ENCODE measurements at places on chromosomes 3 and 15.
A peak's percentile ranks its signal among the peaks of the same experiment; 100 is the strongest.

- DNase-seq: no peak
Observed at GRCh38 chr15:43153269-43153668, 19.9 kb downstream of the TMEM62 start.

GRCh38 chr3:129651435-129652202, 45.1 kb upstream of the PLXND1 start:
- no peak for DNase-seq

DNA sequence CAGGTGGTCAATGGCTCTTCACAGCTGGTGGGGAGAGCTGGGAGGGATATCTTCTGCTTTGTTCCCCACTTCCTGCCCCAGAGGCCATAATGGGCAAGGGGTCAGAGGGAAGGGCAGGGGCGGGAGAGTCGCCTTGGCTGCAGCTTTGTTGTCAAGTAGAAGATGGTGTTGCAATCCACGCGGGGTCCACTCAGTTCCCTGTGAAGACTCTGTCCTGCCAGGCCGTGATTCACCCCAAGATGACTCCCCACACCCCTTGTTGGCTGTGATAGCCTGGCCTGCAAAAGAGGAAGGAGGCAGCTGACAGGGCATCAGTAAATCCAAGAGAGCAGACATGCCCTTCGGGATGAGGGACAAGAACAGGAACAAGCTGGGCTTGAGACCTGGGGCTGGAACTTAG, 6.9 kb downstream of the GALNT15 start:
- DNase-seq: no peak

DNA sequence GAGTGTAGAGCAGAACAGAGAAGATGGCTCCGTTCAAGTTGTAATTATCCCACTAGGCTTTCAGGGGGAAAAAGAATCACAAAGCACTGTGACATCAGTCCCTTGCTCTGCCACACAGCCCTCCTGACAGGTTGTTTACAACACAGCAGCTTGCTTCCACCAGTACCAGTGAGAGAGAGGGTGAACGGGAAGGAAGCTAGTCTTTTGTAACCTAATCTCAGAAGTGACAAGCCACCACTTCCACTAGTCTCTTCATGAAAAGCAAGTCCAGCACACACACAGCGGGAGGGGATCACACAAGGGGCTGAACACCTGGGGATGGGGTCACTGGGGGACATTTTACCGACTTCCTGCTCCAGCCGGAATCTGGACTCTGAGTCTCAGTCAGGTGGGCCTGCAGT, 86.3 kb downstream of the FAM81A start:
- DNase-seq: peak; percentile 20

GRCh38 chr3:40337136-40338108, 27.9 kb downstream of the EIF1B start:
- DNase-seq: no peak

DNA sequence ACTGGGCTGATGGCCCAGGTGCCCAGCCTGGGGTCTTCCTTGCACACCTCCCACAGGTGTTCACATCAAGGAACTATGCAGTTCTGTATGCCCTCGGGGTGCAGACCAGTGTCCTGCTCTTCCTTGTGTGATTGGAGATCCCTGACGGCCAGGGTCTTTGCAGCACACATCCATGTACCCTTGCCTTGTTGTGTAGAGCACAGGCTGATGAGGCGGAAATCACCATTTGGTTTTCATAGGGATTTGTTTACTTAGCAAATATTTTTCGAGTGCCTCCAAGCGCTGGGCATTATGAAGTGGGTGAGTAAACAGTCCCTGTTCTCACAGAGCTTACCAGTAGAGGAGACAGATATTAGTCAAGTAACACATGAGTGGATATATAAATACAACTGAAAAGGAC, 209.3 kb upstream of the UMPS start:
- DNase-seq: no peak

GRCh38 chr15:89428246-89428645, 68.1 kb downstream of the RHCG start:
- DNase-seq: no peak

- DNase-seq: no peak
Observed at GRCh38 chr15:27166917-27167316, 195.9 kb downstream of the GABRG3 start.

DNA sequence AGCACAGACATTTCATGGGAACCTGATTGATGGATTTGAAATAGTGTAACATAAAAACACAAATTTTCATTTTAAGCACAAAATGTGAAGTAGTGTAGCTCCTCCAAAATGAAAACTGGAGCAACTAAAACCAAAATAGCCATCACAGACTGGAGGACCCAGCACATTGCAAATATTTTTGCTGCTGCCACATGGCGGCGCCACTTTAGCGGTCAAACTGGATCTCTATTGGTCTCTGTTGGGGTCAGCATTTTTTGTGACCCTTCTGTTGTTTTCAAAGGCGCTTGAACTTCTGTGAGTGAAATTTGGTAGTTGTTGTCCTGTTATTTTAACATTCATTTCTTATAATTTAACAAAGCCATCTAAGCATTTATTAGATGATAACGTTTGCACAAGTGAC, 259.9 kb downstream of the IL20RB start:
- DNase-seq: no peak

DNA sequence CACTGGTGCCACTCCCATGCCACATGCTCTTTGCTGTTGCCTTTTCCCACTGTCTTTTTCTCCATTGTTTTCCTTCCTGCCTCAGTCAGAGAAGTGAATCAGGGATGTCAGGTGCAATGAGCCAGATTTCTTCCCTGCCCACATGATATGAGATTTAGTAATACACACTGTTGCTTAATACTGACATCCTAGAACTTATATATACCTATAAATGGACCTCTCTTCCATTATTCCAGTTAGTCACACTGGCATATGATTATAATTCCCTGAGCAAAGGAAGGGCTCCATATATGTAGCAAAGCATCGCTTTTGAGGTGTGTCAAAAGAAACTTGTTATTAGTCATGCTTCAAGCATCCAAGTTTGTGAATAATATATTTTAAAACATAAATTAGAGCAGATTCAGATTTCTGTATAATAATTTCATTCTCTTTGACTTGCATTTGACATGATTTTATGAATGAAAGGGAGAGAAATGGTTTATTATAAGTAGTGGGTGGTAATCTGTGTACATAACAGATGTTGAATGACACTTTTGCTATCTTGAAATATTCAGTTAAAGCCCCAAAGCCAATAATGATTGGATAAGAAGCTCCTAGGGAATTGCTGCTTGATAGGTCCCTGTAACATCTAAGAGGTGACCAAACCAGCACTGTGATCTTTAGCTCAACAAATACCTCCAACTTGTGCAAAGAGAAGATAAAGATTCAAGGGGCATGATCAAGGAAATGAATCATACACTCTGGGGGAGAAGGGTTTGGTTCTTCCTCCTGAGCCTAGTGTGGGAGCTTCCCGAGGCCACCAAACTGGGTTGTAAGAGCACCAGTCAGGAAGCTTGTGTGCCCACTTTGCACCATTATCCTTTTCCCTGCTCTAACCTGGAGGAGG, 48.6 kb downstream of the CHST2 start:
- no peak for DNase-seq
